Cerebellar nuclear complex (tissue), 1 donor: ENCODE measurements at places on chromosomes 1 and 21.

DNA sequence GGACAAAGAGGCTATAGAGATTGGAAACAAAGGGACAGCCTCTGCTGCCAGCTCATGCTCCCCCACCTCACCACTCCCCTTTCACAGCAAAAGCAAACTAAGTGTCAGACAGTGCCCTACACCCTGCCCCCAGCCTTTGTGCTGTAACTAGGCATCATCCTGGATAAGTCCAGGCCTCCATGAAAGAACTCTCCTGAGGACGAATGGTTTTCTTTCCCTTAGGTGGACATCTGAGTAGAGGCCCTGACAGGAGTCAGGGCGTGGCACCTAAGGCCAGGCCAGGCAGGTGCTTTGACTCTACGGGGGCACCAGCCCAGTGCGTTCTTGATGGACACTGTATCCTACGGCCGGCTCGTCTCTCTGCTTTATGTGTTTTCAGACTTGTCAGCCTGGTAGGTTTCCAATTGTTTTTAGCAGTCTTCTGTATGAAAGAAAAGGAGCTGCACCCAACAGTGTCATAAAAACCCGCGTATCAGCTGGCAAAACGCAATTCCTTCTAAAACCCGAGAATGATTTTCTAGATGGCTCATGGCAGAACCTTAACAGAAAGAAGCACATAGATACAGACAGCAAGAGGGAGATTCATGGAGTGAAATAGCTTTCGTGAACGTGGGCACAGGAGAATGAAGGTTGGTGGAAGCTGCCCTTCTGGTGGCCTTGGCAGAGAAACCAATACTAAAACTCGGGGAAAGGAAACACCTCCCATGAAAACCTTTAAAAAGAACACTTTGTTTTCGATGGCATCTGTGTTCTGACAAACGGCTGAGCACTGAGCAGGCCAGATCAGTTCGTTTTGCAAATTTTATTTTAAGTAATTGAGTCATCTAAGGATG is 51.7 kb upstream of the AJAP1 start:
- no peak for DNase-seq

DNA sequence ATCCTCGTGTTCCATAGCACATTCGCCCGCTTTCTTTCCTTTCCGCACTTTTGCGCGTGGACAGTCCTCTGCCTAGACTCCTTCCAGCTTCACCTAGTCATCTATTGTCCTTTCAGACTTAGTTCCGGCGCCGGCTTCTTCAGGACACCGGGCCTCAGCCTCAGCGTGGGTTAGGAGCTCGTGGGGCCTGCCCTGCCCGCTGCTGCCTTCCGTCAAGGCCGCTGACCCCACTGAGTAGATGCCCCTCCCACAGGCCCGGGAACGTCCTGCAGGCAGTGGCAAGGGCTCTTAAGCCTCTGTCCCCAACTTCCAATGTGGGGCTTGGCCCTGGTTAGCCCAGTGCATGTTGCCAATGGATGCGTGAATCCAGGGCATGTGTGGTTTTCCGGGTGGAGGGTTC is 11.4 kb downstream of the DMRTB1 start:
- DNase-seq = no peak

- DNase-seq = no peak
Observed at GRCh38 chr1:116458695-116459094, 85.7 kb downstream of the ATP1A1 start.

DNA sequence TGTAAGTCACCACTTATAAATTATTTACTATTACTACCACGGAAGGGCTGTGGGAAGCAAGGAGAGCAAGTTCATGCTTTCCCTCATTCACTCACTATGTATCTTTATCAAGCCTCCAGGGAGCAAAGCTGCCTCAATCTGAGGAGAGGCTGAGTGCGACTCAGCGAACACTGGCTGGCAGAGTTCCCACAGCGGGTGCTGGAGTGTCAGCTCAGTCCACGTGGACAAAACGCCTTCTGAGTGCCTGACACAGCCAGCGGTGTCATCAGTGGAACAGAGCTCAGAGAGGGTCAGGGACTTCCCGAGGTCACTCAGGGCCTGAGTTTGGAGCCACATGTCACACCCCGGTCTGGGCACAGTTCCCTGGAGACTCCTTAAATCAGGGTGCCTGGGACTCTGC is 16.9 kb downstream of the MATN1 start:
- no peak for DNase-seq

DNA sequence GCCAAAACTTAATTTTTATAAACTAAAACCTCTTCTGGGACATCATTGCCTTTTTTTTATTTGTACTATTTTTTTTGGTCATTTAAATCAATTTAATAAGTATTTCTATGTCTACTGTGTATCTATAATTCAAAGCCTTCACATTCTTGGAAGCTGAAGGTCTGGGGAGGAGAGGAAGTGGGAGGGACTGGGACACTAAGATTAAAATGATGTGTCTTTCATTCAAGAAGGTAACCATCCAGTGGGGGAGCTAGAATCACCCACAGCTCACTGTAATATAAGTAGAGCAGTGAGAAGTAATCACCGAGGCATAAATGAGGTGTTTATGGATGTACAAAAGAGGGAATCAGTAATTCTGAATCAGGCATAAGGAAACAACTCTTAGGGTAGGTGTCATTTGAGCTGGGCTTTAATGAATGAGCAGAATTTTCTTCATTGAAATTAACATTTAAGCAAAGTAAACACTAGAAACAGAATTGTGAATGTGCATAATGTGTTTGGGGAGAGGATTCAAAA is 52.8 kb downstream of the PTGER3 start:
- DNase-seq = no peak

- DNase-seq = no peak
Observed at GRCh38 chr1:200253774-200254495, 155.9 kb downstream of the ZNF281 start.

- DNase-seq = no peak
Observed at GRCh38 chr21:36126208-36126565, 8.7 kb upstream of the CBR3 start.

- no peak for DNase-seq
Observed at GRCh38 chr1:30955448-30956015, 47.0 kb upstream of the SDC3 start.

- no peak for DNase-seq
Observed at GRCh38 chr1:160652924-160653619, 6.2 kb upstream of the SLAMF1 start.
